ENCODE measurements at places on chromosomes 4 and X. TPM values are rescaled to one million over a fixed set of nuclear protein-coding genes. Genes with fewer than 3 reads are reported as not detected.

- H3K27ac ChIP-seq = no peak overlapping the region
- peaks cover 14% of the 10 kb centered on the region for H3K4me1 ChIP-seq
- H3K27me3 ChIP-seq = peaks cover 2% of the 10 kb centered on the region
- peaks cover 2% of the 10 kb centered on the region for H3K36me3 ChIP-seq
Measured at GRCh38 chr4:140085062-140085622, 68.8 kb downstream of the MAML3 start.

- DNase-seq = no peak
- H3K4me1 ChIP-seq = no peaks in the 10 kb centered on the region
- H3K4me3 ChIP-seq = no peak overlapping the region
Measured at GRCh38 chr4:3209551-3210325, 39.2 kb upstream of the MSANTD1 start.

- H3K27ac ChIP-seq = no peak overlapping the region
- H3K27me3 ChIP-seq = no peaks in the 10 kb centered on the region
- H3K36me3 ChIP-seq = no peaks in the 10 kb centered on the region
- no peaks in the 10 kb centered on the region for H3K4me1 ChIP-seq
- no peak for DNase-seq
Measured at GRCh38 chr4:29852537-29852936, 867.6 kb upstream of the PCDH7 start.

GRCh38 chr4:37481547-37482122 is 204.5 kb downstream of the RELL1 start:
- H3K27ac ChIP-seq = no peak overlapping the region
- no peak overlapping the region for H3K4me3 ChIP-seq
- no peak for DNase-seq
- peaks cover 2% of the 10 kb centered on the region for H3K4me1 ChIP-seq
- H3K27me3 ChIP-seq = peaks cover 13% of the 10 kb centered on the region

TLR2 gene
- 0.89 TPM for total RNA-seq

DNA sequence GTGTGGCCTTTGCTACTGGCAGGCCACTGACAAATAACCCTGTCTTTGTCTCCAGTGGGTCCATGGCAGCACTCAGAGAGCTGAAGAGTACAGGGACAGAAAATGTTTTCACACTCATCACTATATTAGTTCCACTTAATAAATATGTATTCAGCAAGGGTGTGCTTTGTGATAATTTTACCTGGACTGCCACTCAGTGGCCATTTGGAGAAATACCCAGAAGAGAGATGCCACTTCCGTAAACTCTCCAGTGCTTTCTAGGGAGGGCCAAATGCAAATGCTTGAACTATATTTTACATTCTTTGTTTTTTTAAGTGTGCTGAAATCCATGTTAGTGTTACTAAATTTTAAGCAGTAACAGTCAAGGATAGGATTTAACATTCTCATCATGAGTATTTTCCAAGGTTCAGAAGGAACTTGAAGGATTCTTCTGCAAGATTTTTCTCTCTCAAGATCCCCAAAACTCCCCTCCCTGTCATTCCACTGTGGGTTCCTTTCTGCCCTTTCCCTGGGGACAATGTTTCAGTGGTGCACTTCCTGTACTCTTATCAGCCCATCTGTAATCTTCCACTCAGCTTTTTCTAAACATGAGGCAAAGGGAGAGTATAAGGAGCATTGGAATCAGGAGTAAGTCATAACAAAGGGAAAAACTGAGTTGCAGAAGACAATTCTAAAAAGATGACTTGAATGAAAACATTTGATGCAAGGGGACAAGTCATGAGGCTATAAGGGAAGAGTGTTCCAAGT is 46.0 kb downstream of the TFDP3 start:
- H3K4me1 ChIP-seq = no peaks in the 10 kb centered on the region
- no peaks in the 10 kb centered on the region for H3K27me3 ChIP-seq
- H3K27ac ChIP-seq = no peak overlapping the region
- no peak overlapping the region for H3K4me3 ChIP-seq
- DNase-seq = no peak
- H3K36me3 ChIP-seq = no peaks in the 10 kb centered on the region

NPFFR2 gene
- not detected for total RNA-seq

DNA sequence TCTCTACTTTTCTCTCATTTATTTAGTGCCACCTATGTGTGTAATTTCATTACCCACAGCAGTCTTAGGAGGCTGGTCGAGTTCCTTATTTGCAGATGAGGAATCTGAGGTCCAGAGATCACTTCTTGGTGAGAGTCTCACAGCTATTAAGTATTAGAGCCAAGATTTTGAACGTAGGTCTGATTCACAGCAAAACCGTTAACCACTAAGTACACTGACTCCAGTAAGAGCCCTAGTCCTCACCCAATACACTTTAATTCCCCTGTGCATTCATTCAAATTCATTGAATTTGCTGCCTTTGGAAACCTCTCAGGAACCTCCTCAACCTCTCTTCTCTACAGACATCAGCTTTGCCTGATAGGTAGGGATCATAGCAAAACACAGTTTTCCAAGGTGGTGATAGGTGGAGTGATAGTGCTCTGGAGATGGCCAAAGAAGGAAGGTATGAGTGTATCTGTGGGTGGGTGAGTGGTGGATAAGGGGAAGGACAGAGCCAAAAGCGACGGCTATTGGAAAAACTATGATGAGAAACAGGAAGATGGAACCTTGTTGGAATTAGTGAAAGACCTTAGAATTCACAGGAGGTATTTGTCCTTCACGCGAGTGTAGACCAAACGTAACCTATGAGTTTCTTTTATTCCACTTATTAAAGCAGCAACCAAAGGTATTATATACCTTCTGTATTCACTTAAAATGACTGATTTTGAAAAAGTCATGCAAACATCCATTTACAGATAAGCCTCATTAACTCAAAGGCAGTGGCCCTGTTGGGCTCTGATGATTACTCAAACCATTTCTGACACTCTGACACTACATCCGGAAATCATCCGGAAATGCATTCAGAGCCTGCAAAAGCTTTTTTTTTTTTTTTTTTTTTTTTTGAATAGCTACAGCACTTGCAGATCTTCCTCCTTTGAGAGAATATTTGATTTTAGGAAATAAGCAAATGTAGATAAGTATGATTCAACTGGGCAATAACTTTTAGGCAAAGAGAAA is 6.3 kb downstream of the FMR1 start:
- H3K4me1 ChIP-seq = peaks cover 32% of the 10 kb centered on the region
- DNase-seq = no peak
- H3K27me3 ChIP-seq = no peaks in the 10 kb centered on the region

CXCR3 gene
- 105 TPM for total RNA-seq

DNA sequence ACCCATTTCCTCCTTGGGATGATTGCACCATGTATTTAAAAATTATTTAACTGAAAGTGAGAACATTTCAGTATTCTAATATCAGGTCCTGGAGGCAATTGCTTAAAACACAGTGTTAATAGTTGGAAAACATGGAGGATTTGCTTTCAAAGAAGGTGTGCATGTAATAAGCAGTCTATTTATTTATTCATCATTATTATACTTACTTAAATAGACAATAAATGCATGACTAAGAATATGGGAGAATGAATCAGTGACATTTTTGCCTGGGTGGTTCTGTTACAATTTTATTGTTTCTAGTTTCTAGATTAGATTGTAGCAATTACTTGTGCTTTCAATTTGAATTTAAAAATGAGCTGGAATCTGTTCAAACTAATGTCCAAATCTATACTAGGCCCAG is 145.5 kb downstream of the AREG start:
- H3K4me3 ChIP-seq = no peak overlapping the region
